ENCODE measurements at places on chromosomes 1 and 21.

- no peak for DNase-seq
Measured at GRCh38 chr1:37765916-37766664, 1.2 kb upstream of the EPHA10 start.

- DNase-seq: no peak
Measured at GRCh38 chr1:85158910-85159309, 41.9 kb downstream of the SYDE2 start.

- no peak for DNase-seq
Measured at GRCh38 chr1:53683986-53684740, 54.8 kb downstream of the GLIS1 start.

DNA sequence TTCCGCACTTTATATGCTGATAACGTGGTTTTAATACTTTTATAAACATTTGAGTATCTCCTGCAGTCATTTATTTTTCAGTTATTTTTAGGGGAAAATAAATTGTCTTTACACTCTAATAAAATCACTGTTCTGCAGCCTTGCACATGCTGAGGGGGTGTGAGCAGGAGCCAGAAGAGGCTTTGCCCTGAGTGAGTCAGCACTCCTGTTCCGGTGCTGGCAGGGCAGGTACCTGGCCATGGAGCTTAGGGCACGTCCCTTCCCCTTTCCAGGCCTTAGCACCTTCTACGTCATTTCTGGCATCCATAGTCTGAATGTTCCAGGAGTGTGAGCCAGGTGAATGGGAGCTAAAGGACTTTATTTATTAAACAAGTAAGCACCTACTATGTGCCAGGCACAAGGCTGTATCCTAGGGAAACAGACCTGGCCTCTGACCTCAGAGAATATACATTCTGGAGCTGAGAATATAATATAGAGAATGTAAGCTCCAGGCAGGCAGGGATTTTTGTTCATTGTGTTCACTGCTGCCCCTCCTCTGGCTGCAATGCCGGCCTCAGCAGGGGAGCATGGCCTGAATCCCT lies 402.9 kb downstream of the PTPRU start:
- no peak for DNase-seq

DNA sequence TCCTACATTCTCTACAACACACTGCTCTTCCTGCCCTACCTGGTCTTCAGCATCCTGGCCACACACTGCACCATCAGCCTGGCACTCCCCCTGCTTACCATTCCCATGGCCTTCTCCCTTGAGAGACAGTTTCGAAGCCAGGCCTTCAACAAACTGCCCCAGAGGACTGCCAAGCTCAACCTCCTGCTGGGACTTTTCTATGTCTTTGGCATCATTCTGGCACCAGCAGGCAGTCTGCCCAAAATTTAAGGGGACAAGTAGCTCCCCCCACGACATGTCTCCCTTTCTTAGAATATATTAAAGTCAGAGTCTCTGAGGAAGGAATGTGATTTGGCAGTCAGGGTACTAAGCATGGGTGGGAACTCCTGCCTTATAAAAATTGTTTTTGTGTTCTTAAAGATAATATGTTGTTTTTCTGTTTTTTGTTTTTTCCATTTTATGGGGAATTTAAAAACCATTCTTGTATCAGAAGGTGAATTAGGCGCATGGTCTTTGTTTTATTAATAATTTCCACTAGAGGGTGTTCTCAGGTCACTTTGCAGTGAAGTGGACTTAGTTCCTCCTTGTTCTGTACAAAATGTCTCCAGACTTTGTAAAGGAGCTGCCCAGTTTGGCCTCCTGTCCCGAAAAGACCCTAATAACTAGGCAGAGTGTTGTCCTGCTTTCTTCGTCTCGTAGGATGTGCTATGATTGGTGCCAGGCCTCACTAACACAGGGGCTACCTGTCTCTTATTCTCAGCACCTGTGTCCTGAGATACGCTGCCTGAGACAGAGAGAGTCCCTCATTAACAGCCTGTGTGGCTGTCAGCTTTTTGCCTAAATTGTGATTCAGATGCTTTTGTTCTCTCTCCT lies 13.1 kb downstream of the UBIAD1 start:
- no peak for DNase-seq

GRCh38 chr1:157099633-157100009 lies at the start of gene ETV3L:
Gene ETV3L, minus strand, starts transcription at chr1:157099808. Its CDS starts 285 bp downstream, at chr1:157099523.
- DNase-seq: no peak

- DNase-seq: no peak
Measured at GRCh38 chr1:12167493-12168429, 970 bp downstream of the TNFRSF1B start.

GRCh38 chr1:225467193-225468020 lies 39.6 kb upstream of the LBR start:
- peak; percentile 60 for DNase-seq

- no peak for DNase-seq
Measured at GRCh38 chr1:173864179-173864867, 3.5 kb downstream of the GAS5 start.

GRCh38 chr1:159664247-159664646 lies 50.1 kb downstream of the CRP start:
- DNase-seq: no peak

DNA sequence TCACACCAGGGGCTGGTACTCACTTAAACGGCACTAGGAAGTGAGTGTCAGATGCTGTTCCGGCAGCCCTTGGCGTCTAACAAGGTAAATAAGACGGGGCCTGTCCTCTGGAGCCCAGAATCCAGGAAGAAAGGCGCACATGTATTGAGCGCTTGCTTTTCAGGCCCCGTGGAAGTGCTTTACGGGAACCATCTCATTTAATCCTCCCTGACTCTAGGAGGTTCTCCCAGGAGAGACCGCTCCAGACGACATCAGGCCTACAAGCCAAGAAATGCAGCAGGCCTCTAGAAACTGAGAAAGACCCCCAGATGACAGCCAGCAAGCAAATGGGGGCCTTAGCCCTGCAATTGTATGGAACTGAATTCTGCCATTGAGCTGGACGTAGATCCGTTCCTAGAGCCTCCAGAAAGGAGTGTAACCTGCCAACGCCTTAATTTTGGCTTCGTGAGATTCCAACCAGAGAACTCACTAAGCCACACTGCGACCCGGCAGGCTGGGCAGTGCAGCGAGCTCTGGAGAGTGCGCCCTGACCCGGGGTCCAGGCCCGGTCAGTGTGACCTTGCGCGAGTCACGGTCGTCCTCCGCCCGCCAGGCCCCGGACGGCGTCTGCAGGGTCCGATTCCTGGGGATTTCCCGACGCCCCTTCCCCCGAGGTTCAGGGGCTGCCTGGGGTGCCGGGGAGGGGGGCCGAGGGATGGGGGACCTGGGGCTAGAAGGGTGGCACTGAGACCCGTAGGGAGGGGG lies 532 bp upstream of the MANEAL start:
- no peak for DNase-seq

DNA sequence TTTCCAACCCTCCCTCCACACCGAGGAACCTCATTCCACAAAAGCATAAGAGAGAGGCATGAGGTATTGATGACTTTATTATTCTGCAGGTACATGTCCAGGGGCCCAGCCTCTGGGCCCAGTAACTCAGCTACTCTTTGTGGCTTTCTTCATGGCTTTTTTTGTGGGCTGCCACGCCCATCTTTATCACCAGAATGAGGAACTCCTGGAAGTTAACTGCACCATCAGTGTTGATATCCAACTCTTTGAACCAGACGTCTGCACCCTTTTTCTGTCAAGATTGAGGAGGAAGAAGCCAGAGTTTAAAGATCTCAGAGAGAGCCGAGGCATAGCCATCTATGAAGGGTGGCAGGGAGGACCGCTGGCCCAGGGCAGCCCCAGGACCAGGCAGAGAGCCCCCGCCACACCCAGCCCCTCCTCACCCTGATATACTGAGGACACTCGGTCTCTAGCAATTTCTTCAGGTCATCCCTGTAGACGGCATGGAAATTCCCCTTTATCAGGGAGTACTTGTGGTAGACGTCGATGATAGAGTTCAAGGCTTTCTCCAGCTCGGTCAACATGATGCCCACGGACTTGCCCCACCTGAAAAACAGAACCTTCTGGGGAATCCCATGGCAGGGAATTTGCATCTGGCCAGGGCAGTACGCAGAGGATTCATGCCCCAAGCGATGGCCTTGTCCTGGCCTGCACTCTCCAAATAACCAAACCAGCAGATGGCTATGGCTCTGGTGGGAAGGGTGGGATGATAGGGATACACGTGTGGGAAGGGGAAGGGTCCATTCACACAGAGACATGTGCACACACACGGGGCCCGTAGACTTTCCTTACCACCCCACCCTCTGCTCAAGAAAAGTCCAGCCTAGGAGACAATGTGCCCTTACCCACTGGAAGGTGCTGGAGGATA lies 647 bp downstream of the S100A8 start:
- DNase-seq: no peak

- DNase-seq: no peak
Measured at GRCh38 chr1:175757381-175758015, 14.1 kb upstream of the TNR start.

DNA sequence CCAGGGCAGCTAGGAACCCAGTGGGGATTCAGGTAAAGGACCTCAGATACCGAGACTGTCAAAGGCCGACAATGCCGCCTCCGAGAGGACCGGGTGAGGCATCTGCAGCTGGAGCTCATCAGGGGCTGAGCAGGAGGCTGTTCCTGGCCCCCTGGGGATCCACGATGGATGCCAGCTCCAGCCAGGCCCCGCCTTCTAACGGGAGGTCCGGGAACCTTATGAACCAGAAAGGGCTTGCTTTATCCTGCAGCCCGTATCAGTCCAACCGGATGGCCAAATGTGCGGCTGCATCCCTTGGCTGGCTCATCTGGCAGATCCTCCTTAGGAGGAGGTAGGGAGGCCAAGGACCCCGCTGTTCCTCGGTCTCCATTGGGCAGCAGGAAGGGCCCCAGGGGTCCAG lies 32.0 kb downstream of the SLC45A1 start:
- no peak for DNase-seq

DNA sequence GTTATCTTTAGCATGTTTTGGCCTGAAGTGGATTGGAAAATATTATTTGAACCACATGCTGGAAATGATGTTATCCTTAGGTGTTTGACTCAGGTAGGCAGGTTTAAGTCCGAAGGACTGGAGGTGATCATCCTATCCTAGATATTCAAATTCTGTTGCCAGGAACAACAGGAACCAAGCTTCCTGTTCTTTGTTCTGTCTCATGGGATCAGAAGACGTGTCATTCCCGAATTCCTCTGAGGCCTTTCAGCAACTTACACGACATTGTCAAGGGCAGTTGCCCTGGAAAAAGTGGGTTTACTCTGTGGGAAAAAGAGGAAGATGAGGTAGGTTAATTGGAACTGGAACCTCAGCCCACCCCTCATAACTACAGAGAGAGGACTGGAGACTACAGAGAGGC lies 36.6 kb downstream of the SLAMF6 start:
- no peak for DNase-seq

GRCh38 chr1:111907321-111907720 lies 82.1 kb downstream of the KCND3 start:
- no peak for DNase-seq

DNA sequence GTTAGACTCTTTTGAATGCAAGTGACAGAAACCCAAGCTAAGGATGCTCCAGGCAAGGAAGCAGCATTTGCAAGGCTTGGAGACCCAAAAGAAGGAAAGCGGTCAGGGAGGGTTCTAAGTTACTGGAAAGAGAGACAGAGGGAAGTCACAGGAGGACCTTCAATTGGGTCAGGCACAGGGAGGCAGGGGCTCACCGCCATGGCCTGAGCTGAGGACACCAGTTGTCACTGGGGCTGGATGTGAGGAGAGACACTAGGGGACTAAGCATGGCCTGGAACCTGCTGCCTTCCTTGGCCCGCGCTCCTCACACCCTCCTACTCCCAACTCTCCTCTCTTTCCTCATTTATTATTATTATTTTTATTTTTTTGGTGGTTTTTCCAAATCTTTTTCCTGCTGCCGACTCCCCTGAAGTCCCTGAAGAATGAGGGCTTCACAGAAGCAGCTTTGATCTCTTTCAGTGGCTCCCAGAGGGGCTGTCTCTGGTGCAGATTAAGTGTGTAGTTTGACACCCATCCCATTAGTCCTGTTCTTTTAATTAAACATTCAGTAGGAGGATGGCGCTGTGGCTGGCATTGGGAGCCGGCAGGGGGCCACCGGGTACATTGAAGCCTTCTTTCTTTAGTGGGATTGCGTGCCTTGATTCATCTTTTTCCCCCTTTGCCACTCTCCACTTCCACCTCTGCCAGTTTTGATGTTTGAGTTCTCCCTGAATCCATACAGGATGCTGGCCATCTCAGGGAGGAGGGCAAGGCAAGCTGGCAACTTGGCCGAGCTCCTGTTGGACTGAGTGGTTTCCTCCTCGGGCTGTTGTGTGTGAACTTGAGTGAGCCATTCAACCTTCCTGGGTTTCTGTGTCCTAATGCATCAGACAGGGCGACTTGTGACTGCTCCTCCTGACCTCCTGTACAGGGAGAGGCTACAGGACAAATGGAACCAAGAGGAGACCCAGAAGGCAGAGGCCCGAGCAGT lies 59.3 kb downstream of the MDM4 start:
- no peak for DNase-seq
